Stimulated activated CD4-positive, alpha-beta T cell treated with anti-CD3 and anti-CD28 coated beads, TNF-alpha, amount 100 ng/mL, for 1 hour (primary cell): ENCODE measurements at places on chromosomes 3 and 15.

- no peak for DNase-seq
These were observed 40.0 kb upstream of the TEX9 start for GRCh38 chr15:56325186-56325585.

DNA sequence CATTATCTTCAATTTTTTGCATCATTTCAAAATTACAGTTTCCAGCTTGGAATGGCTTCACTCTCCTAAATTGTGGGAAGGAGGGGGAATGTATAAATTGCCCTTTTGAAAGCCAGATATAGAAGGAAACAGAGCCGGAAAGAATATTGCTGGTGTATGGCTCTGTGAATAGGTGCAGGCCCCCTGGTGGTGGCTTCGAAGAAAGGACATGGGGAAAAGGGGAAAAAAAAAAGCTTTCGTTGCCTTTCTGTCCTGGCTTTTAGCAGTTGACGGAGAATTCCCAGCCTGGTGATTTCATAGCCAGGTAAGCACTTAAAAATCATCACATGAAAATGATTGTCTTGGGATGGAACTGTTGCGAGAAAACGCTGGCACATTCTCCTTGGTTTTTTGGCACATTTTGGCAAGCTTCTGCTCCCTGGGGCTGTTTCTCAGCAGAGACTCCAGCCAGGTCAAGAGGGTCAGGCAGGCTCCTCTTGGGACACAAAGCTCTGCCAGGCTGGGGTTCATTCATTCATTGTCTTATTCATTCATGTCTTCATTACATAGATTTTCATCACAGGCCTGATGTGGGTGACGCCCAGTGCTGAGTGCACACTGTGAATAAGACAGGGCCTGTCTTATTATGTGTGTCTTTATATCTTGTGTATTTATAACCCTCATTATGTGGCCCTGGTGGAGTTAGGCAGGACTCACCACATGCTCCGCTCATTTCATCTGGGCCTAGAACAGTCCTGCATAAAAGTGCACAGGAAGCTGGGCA, 300.0 kb upstream of the TPM1 start:
- DNase-seq: peak; percentile 8

DNA sequence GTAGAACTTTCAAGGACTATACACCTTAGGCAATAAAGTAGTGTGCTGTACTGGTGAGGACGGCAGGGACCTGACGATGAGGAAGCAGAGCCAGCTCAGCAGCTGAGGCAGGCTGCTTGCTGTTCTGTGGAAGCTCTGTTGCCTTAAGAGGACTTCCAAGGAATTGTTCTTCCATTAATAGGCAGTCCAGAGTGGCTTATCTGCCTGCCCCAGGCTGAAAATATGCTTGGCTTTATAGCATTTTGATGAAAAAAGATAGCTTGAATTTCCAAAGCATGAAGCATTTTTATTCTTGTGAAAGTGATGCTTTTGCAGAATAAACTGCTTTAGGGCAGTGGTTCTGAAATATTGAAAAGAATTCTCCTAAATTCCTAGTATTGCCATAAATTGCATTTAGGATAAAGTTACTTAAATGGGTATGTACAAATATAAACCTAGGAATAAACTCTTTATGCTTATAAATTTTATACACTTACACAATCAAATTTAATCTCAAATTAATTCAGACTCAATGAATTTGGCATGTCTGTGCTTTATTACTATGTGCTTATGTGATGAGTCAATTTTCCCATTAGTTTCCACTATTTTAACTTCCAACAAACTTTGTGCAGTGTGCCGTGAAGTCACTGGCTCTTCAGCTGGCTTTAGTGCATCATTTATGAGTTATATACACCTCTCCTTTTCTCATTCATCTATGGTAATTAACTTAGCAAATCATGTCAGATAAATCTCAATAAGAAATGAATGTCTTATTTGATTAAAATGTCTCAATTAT, 231.0 kb upstream of the RASGRP1 start:
- no peak for DNase-seq

- no peak for DNase-seq
These were observed 10.2 kb upstream of the CP start for GRCh38 chr3:149231871-149232270.

DNA sequence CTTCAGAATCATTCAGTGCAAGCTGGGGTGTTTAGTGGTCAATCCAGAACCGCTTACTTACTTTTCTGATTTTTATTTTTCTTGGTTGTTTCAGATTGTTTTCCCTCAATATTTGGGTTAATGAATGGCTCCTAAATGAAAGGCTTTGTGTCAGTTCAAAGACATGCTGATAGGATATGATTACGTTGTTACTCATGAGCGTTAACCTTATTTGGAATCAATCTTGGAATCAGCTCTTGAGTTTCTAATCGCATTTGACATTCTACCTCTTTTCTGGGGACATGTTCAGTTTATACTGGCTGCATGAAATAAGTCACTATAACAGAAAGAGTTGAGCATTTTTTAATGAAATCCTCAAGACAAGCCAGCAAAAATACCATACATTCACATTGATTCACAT, 50.2 kb downstream of the ATP11B start:
- no peak for DNase-seq

GRCh38 chr15:58309963-58310928, 121.5 kb upstream of the LIPC start:
- no peak for DNase-seq

GRCh38 chr3:190562866-190563510, 49.1 kb downstream of the IL1RAP start:
- no peak for DNase-seq
